ENCODE measurements at places on chromosomes 1 and 21. TPM values are rescaled to one million over a fixed set of nuclear protein-coding genes. Genes with fewer than 3 reads are reported as not detected.

The RUNX1 gene
- total RNA-seq: 27.4 TPM

The BCL2L15 gene
- total RNA-seq: 1.6 TPM

The PTPRC gene
- 4.5 TPM for total RNA-seq

The RHD gene
- not detected for total RNA-seq

The BSND gene
- 0.46 TPM for total RNA-seq

The CSF3R gene
- total RNA-seq: 5.4 TPM

Data from ovary (tissue), 10 donors.